ENCODE measurements at places on chromosomes 3 and 15. TPM values are rescaled to one million over a fixed set of nuclear protein-coding genes. Genes with fewer than 3 reads are reported as not detected.

GRCh38 chr3:39267631-39268548, 11.9 kb downstream of the CX3CR1 start:
- no peaks in the 10 kb centered on the region for H3K4me1 ChIP-seq
- no peaks in the 10 kb centered on the region for H3K27me3 ChIP-seq
- H3K27ac ChIP-seq = no peak overlapping the region
- no peak overlapping the region for H3K4me3 ChIP-seq
- no peak for DNase-seq

GRCh38 chr3:129358177-129358771, 70.2 kb downstream of the EFCAB12 start:
- H3K4me3 ChIP-seq = no peak overlapping the region
- H3K4me1 ChIP-seq = peaks cover 6% of the 10 kb centered on the region
- peak; percentile 37 for DNase-seq
- H3K27me3 ChIP-seq = no peaks in the 10 kb centered on the region

Gene EXOG
- 15.7 TPM for total RNA-seq

DNA sequence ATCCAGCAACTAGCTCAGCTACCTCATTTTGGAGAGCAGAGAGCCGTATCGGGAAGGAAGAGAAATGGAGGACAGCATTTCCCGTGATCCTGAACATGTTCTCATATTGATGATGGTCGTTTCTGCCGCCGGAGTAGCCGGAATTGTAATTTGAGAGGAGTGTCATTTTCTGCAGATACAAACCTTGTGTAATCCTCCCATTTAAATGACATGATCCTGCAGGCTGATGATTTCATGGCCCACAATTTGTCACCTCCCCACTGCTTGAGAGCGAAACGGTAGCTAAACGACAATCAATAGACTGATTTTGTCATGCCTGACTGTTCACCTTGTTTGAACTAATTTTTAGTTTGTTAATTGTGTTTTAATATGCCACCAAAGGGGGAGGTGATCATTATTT, 126.5 kb upstream of the CNTN6 start:
- no peak overlapping the region for H3K27ac ChIP-seq
- no peak overlapping the region for H3K4me3 ChIP-seq
- no peaks in the 10 kb centered on the region for H3K27me3 ChIP-seq
- H3K4me1 ChIP-seq = no peaks in the 10 kb centered on the region
- DNase-seq = no peak

DNA sequence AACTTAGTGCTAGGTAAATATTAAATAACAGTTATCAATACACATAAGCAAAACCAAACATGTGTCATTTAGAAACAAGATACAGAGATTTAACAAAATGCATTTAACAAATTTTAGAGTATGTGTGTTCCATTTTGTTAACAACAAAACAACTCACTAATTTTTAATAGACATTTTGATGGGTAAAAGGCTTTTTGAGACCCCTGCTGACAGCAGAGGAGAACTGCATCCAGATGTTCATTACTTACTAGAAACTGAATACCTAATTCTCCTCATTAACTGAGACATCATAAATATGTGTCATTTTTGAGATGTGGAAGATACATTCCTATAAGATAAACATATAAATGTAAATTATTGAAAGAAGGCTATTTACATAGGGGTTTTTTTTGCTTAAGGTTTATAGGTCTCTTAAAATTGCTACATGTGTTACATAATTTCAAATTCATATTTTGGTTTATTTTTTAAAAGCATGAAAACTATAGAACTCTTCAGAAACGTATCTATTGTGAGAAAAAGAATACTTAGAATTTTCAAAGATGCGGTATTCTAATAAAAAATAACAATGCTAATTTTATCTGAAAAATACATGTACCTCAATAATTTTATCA, 1009.8 kb downstream of the TUSC7 start:
- no peaks in the 10 kb centered on the region for H3K36me3 ChIP-seq
- H3K27ac ChIP-seq = no peak overlapping the region
- H3K4me3 ChIP-seq = no peak overlapping the region
- DNase-seq = no peak

Gene RNU5B-1
- not detected for total RNA-seq

- no peak overlapping the region for H3K4me3 ChIP-seq
- no peaks in the 10 kb centered on the region for H3K27me3 ChIP-seq
- peaks cover 9% of the 10 kb centered on the region for H3K4me1 ChIP-seq
- no peaks in the 10 kb centered on the region for H3K36me3 ChIP-seq
Measured at GRCh38 chr15:70035719-70036077, 62.0 kb downstream of the TLE3 start.

- no peaks in the 10 kb centered on the region for H3K27me3 ChIP-seq
- no peak for DNase-seq
- H3K4me1 ChIP-seq = no peaks in the 10 kb centered on the region
- no peak overlapping the region for H3K27ac ChIP-seq
- H3K36me3 ChIP-seq = no peaks in the 10 kb centered on the region
- H3K4me3 ChIP-seq = no peak overlapping the region
Measured at GRCh38 chr3:35965908-35966307, 326.6 kb downstream of the ARPP21 start.

Gene NANOGP8
- total RNA-seq = 9.6 TPM

Gene BBS4
- total RNA-seq = 50.7 TPM

GRCh38 chr3:70421506-70421905, 109.1 kb upstream of the MDFIC2 start:
- H3K36me3 ChIP-seq = no peaks in the 10 kb centered on the region
- no peak overlapping the region for H3K27ac ChIP-seq
- no peaks in the 10 kb centered on the region for H3K27me3 ChIP-seq

DNA sequence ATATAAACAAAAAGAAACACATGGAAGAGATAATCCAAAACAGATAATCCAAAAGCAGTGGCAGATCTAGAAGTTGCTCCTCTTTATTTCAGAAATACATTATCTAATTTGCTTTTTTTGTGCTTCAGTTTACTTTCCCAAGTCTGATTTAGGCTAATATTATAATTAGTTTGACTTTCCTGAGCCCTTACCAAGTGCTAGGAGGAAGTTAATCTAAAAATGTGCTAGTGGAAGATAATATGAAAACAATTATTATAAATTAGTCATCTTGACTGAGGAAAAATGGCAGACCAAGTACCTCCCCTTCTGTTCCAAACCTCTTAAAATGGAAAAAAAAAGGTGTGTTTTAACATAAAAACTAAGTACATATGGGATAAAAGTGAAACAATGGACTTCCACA, 17.5 kb downstream of the SLC9A9 start:
- H3K36me3 ChIP-seq = no peaks in the 10 kb centered on the region
- H3K27ac ChIP-seq = no peak overlapping the region
- H3K27me3 ChIP-seq = no peaks in the 10 kb centered on the region
- H3K4me3 ChIP-seq = no peak overlapping the region
- DNase-seq = no peak

Gene LRRC3B
- total RNA-seq = 6.3 TPM

DNA sequence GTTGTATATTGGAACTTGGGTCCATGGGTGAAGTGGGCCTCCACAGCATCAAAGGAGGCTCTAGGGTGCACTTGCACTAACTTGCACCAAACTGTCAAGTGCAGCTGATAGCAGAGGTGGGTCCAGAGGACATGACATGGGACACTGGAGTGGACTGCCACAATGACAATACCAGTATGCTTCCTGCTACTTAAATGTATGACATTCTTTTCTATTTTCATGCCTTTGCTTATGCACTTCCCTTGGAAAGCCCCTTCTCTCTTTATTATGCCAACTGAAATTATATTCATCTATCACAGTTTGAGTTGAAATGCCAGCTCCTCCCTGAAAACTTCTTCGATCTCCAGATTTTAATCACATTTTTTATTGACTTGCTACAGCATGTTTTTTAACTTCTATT, 101.8 kb downstream of the CFAP20DC start:
- H3K4me3 ChIP-seq = no peak overlapping the region
- H3K27ac ChIP-seq = no peak overlapping the region
- no peaks in the 10 kb centered on the region for H3K27me3 ChIP-seq

Gene ANKRD63
- 3.1 TPM for total RNA-seq

- no peak for DNase-seq
- no peak overlapping the region for H3K27ac ChIP-seq
- peaks cover 4% of the 10 kb centered on the region for H3K4me1 ChIP-seq
- no peaks in the 10 kb centered on the region for H3K36me3 ChIP-seq
- H3K4me3 ChIP-seq = no peak overlapping the region
Measured at GRCh38 chr15:75584121-75584520, 5.0 kb upstream of the PTPN9 start.

DNA sequence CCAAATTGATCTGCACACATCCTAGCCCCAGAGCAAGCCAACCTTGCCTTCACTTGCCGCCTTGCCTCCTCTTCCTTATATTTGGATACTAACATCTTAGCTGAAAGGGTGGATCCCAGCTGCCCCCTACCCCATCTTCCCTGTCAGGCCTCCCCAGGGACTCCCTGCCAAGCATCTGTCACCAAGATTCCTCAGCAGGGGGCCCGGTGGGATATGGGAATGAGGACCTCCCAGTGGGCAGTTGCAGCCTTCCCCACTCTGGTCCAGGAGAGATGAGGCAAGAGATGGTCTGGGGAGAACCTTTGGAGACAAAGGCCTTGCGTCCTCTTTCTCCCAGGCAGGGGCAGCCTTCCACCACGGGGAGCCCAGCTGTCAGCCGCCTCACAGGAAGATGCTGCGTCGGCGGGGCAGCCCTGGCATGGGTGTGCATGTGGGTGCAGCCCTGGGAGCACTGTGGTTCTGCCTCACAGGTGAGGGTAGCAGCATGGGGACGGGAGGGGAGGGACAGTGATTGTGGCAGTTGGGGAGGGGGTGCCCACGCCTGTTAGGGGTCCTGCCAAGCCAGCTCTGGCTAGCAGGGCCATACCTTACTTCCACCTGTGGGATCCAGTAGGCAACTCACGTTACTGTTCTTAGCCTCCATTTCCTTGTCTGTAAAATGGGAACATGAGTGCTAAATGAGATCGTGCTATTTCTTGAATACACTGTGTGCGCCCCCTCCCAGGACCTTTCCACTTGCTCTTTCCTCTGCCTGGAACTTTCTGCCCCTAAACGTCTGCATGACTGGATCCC, 15.3 kb downstream of the CD276 start:
- H3K27me3 ChIP-seq = no peaks in the 10 kb centered on the region
- DNase-seq = no peak
- peaks cover 8% of the 10 kb centered on the region for H3K4me1 ChIP-seq
- H3K4me3 ChIP-seq = no peak overlapping the region

GRCh38 chr3:61181874-61182273, 69.4 kb downstream of the FHIT start:
- peaks cover 8% of the 10 kb centered on the region for H3K4me1 ChIP-seq
- DNase-seq = no peak
- no peaks in the 10 kb centered on the region for H3K36me3 ChIP-seq
- no peak overlapping the region for H3K27ac ChIP-seq
- H3K4me3 ChIP-seq = no peak overlapping the region

GRCh38 chr3:176953106-176954060, 243.9 kb downstream of the TBL1XR1 start:
- no peaks in the 10 kb centered on the region for H3K36me3 ChIP-seq
- no peaks in the 10 kb centered on the region for H3K27me3 ChIP-seq
- no peak overlapping the region for H3K4me3 ChIP-seq
- no peak overlapping the region for H3K27ac ChIP-seq
- peak; percentile 57 for DNase-seq

- no peaks in the 10 kb centered on the region for H3K27me3 ChIP-seq
- H3K36me3 ChIP-seq = no peaks in the 10 kb centered on the region
- DNase-seq = no peak
- H3K27ac ChIP-seq = no peak overlapping the region
Measured at GRCh38 chr3:156389449-156389950, 165.4 kb downstream of the SSR3 start.

GRCh38 chr15:48940508-48940907, 23.2 kb downstream of the SHC4 start:
- H3K36me3 ChIP-seq = no peaks in the 10 kb centered on the region
- no peak for DNase-seq
- H3K4me1 ChIP-seq = peaks cover 4% of the 10 kb centered on the region

Gene TATDN2
- total RNA-seq = 24.3 TPM

- DNase-seq = no peak
- no peak overlapping the region for H3K27ac ChIP-seq
Measured at GRCh38 chr3:71056327-71056726, 527.2 kb downstream of the FOXP1 start.

Gene LTF
- 0.43 TPM for total RNA-seq

- no peak overlapping the region for H3K27ac ChIP-seq
- H3K4me1 ChIP-seq = no peaks in the 10 kb centered on the region
- no peaks in the 10 kb centered on the region for H3K27me3 ChIP-seq
- DNase-seq = no peak
- H3K36me3 ChIP-seq = no peaks in the 10 kb centered on the region
- no peak overlapping the region for H3K4me3 ChIP-seq
Measured at GRCh38 chr3:71872256-71872655, 87.3 kb upstream of the PROK2 start.

GRCh38 chr3:60065227-60065868, 1015.5 kb upstream of the CFAP20DC start:
- H3K27me3 ChIP-seq = no peaks in the 10 kb centered on the region
- no peak overlapping the region for H3K4me3 ChIP-seq
- DNase-seq = no peak
- no peaks in the 10 kb centered on the region for H3K36me3 ChIP-seq
- no peak overlapping the region for H3K27ac ChIP-seq
- no peaks in the 10 kb centered on the region for H3K4me1 ChIP-seq

GRCh38 chr3:94360987-94361386, 298.1 kb downstream of the NSUN3 start:
- no peaks in the 10 kb centered on the region for H3K36me3 ChIP-seq
- DNase-seq = peak; percentile 63
- H3K27me3 ChIP-seq = no peaks in the 10 kb centered on the region
- no peak overlapping the region for H3K27ac ChIP-seq

- H3K27me3 ChIP-seq = no peaks in the 10 kb centered on the region
- no peak overlapping the region for H3K4me3 ChIP-seq
- DNase-seq = no peak
- no peak overlapping the region for H3K27ac ChIP-seq
- H3K36me3 ChIP-seq = no peaks in the 10 kb centered on the region
- H3K4me1 ChIP-seq = no peaks in the 10 kb centered on the region
Measured at GRCh38 chr15:90295270-90295648, 29.8 kb downstream of the NGRN start.

DNA sequence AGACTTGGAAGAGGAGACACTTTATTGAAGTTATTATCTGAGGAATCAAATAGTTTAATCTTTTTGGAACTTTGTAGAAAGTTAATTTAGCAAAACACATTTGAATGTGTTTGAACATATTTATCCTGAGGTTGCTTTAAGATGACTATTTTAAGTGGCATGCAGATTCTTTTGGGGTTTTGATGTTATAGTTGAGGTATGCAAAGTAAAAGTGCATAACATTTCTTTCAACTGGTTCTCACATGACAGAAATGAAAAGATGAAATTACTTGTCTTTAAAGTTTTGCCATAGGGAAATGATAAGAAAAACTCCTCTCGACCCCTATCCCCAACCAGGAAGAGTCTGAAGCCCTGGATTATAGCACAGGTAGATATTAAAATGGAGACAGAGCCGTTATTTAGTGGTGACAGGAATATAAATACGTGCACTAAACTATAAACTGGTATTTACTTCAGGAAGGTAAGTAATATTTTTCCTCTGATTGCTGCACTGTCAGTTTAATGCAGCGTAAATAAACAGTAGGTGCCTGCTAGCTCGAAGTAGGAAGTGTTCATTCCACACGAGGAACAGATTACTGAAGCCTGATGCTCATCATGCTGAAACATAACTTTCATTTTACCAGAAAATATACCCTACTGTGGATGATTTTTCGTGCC, 15.1 kb upstream of the SATB1 start:
- H3K4me1 ChIP-seq = peaks cover 8% of the 10 kb centered on the region
- no peak overlapping the region for H3K4me3 ChIP-seq
- no peaks in the 10 kb centered on the region for H3K27me3 ChIP-seq
- H3K27ac ChIP-seq = no peak overlapping the region
- DNase-seq = no peak

All from testis (tissue), 5 donors.